Uterus (tissue), 4 donors: ENCODE measurements at places on chromosomes 3 and 15.

- H3K27ac ChIP-seq, result no peak overlapping the region
- no peak for DNase-seq
- H3K36me3 ChIP-seq, result no peaks in the 10 kb centered on the region
Measured at GRCh38 chr3:128945041-128945877, 48.6 kb downstream of the CFAP92 start.

- DNase-seq, result no peak
- H3K36me3 ChIP-seq, result no peaks in the 10 kb centered on the region
- no peaks in the 10 kb centered on the region for H3K27me3 ChIP-seq
Measured at GRCh38 chr3:192133271-192133670, 594.1 kb downstream of the FGF12 start.

GRCh38 chr15:66851311-66852063 is 149.5 kb downstream of the SMAD6 start:
- H3K27me3 ChIP-seq, result no peaks in the 10 kb centered on the region
- no peak overlapping the region for H3K4me3 ChIP-seq
- H3K36me3 ChIP-seq, result no peaks in the 10 kb centered on the region

DNA sequence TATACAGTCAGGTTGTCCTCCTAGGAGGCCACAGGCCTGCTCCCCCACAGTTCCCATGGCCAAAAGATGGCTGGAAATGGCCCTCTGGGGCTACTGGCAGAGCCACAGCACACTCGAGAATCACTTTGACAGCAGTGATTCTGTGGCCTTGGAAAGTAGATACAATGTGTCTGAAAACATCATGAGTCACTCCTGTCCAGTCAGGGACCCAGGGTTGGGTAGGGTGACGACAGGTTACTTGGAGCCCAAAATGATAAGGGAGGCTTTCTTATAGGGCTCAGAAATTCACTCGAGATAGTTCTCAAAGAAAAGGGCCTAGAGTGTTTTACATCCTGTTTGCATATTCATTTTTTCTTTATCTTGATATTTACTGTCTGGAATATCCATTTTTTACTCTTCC is 24.3 kb downstream of the MRPS25 start:
- no peak overlapping the region for H3K27ac ChIP-seq
- no peaks in the 10 kb centered on the region for H3K27me3 ChIP-seq
- DNase-seq, result no peak
- no peak overlapping the region for H3K4me3 ChIP-seq
- H3K36me3 ChIP-seq, result no peaks in the 10 kb centered on the region

GRCh38 chr3:23552506-23552905 is 253.2 kb upstream of the UBE2E1 start:
- H3K4me3 ChIP-seq, result no peak overlapping the region
- no peaks in the 10 kb centered on the region for H3K36me3 ChIP-seq
- H3K4me1 ChIP-seq, result no peaks in the 10 kb centered on the region
- H3K27ac ChIP-seq, result no peak overlapping the region

GRCh38 chr3:174862666-174863065 is 3.5 kb downstream of the NAALADL2 start:
- no peaks in the 10 kb centered on the region for H3K4me1 ChIP-seq
- H3K27me3 ChIP-seq, result no peaks in the 10 kb centered on the region
- H3K4me3 ChIP-seq, result no peak overlapping the region

GRCh38 chr15:63332367-63333124 is 49.1 kb downstream of the CA12 start:
- H3K36me3 ChIP-seq, result no peaks in the 10 kb centered on the region
- H3K4me1 ChIP-seq, result no peaks in the 10 kb centered on the region
- H3K27ac ChIP-seq, result no peak overlapping the region
- DNase-seq, result no peak

DNA sequence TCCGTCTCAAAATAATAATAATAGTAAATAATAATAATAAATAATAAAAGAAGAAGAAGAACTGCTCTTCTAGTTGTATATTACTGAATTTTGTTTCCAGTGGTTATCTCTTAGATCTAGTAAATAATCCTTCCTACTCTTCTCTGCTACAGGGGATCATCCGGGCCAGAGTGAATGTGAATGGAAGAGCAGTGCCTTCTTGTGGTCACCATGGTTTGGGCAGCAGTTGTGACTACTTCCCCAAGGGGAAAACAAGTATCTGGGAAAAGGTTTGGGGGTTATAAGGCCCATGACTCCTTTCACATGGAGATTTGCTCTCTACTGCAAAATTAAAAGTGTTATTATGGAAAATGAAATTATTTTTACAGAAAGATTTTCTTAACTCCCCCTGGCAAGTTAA is 5.5 kb upstream of the OR5K1 start:
- DNase-seq, result no peak
- H3K27me3 ChIP-seq, result no peaks in the 10 kb centered on the region
- no peaks in the 10 kb centered on the region for H3K36me3 ChIP-seq
- no peak overlapping the region for H3K27ac ChIP-seq

DNA sequence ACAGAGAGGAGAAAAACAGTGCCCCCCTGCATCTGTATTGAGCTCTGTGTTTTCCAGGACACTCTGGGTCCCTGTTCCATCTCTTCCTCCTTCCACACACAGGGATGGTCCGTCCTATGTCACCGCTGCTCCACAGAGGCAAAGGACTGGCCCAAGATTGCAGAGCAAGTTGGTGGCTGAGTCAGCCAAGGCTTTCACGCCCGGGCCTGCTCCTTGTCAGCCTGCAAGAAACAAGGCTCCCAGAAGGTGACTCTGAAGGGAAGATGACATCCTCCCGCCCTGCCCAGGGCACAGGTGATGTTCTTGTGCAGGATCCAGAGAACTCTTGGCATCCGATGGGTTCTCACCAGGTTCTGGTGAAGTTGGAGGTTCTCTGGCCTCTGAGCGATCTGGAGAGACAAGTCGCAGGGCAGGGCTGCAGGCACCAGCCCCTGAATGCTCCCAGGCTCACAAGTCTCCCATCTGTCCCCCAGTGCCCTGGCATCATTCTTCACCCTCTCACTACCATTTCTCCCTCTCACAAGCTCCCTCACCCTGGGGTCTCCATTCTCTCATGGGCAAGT is 138.6 kb downstream of the MEGF11 start:
- no peaks in the 10 kb centered on the region for H3K4me1 ChIP-seq
- no peaks in the 10 kb centered on the region for H3K27me3 ChIP-seq
- DNase-seq, result no peak
- H3K27ac ChIP-seq, result no peak overlapping the region
- no peaks in the 10 kb centered on the region for H3K36me3 ChIP-seq

DNA sequence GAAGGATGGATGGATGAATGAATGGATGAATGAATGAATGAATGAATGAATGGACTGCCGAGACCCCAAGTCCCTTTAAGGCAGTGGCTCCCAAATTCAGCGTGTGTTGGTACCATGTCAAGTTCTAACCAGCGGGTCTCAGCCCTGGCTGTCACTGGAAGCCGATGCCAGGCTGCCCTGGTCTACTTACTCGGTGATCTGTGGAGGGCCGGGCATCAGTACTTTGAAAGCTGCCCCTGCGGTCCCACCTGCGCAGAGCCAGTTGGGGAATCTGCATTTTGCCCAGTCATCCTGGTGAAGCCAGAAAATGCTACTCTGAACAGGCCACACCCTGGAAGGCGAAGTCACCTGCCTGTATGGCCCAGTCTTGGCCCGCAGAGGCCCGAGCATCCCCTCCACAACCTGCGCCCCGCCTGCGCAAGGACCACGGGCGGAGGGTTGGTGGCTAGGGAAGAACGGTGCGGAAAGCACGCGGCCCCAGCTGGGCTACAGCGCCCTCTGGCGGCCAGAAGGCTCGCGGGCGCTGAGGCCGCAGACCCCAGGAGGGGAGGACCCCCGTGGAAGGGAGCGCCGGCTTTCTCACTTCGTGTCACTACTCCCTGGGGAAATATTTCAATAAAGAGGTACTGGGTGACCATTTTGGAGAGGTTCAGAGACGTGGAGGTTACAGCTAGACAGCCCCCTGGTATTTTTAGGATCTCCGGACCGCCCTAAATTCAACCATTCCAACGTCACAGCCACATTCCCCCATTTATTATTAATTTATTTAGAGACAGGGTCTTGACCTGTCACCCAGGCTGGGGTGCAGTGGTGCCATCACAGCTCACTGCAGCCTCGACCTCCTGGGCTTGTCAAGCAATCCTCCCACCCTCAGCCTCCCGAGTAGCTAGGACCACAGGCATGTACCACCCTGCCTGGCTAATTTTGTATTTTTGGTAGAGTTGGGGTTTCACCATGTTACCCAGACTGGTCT is 34.9 kb downstream of the PRKCD start:
- no peaks in the 10 kb centered on the region for H3K27me3 ChIP-seq
- H3K36me3 ChIP-seq, result no peaks in the 10 kb centered on the region
- H3K4me1 ChIP-seq, result peaks cover 6% of the 10 kb centered on the region
- DNase-seq, result no peak

GRCh38 chr3:61877359-61878138 is 316.2 kb downstream of the PTPRG start:
- no peak overlapping the region for H3K4me3 ChIP-seq
- H3K4me1 ChIP-seq, result no peaks in the 10 kb centered on the region
- no peak for DNase-seq
- H3K27me3 ChIP-seq, result no peaks in the 10 kb centered on the region
- H3K36me3 ChIP-seq, result no peaks in the 10 kb centered on the region
- H3K27ac ChIP-seq, result no peak overlapping the region

GRCh38 chr3:27720899-27721716 is 1.0 kb downstream of the EOMES start:
- DNase-seq, result no peak
- H3K27me3 ChIP-seq, result peaks cover 39% of the 10 kb centered on the region
- H3K4me3 ChIP-seq, result no peak overlapping the region
- H3K27ac ChIP-seq, result no peak overlapping the region
- H3K4me1 ChIP-seq, result no peaks in the 10 kb centered on the region

GRCh38 chr15:30958219-30958618 is 33.2 kb downstream of the MTMR10 start:
- H3K27ac ChIP-seq, result no peak overlapping the region
- no peak overlapping the region for H3K4me3 ChIP-seq
- no peaks in the 10 kb centered on the region for H3K36me3 ChIP-seq
- no peak for DNase-seq
- H3K27me3 ChIP-seq, result no peaks in the 10 kb centered on the region

DNA sequence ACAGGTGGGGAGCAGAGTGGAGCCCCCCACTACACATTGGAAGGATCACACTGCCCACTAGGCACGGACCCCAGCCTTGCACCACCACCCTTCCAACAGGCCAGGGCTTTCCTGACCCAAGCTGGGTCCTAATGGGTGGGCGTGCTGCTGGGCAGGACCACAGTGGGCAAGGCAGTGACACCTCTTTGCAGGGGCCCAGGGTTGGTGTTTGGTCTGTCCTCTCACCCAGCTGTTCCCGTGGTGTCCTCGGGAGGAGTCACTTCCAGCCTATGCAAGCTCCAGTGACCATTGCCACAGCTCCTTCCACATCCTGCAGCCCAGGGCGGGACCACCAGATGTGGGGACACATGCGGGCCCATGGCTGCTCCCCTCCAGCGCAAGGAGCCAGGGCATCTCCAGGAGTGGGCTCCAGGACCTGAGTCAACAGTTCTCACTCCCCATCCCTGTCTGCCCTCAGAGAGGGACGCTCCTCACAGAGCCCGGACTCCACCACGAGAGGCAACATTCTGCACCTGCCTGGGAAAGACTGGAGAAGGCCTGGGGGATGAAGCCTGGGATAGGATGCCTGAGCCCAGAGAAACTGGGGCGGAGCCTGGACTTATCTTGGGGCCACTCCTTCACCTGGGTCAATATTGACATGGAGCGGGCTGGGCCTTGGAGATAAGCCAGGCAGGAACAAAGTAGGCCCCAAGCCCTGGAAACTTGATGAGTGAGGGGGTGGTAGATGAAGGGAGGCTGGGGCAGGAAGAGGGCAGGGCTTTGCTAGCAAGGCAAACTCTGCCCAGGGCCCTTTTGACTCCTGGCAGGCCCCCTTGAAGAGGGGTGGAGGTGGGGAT is 3.9 kb upstream of the VILL start:
- no peaks in the 10 kb centered on the region for H3K36me3 ChIP-seq
- no peak overlapping the region for H3K4me3 ChIP-seq
- peak; percentile 5 for DNase-seq
- H3K27me3 ChIP-seq, result no peaks in the 10 kb centered on the region
- no peaks in the 10 kb centered on the region for H3K4me1 ChIP-seq
- H3K27ac ChIP-seq, result no peak overlapping the region

DNA sequence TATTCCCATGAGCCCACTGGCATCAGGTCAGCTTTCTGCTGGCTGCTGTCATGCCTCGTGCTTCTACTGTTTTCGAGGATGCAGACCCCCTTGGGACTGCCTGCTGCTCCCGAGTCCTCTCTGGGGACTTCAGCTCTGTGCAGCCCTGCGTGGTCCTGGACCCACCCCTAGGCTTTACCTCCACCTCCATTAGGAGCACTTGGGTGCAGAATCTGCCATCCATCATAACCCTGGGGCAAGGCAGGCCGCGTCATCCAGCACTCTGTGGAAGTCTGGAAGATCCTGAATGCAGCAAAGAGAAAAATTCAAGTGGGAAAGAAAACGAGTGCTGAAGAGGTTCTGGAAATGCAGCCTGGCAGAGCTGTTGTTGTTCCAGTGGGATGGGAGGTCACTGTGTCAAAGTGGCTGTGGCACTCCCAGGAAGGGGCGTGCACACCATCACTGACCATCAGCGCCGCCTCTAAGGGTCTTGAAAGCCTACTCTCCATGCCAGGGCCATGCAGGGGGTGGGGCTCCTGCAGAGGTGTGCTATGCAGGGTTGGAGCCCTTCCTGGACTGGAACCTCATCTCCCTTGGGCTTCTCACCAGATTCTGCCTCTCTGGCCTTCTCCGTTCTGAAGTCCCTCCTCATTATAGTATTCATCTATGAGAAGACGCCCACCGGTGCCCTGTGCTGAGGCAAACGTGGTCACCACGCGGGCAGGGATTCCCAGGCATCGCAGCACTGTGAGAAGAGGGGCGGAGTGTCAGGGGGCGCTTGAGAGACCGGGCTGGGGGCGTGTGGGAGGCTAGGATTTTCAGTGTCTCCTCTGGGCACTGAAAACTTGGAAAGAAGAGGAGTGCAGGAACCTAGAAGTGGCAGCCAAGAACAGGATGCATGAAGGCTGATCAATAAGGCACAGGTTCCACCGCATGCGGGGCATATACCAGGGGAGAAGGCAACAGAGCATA is 12.5 kb downstream of the EPB42 start:
- H3K27ac ChIP-seq, result no peak overlapping the region
- H3K27me3 ChIP-seq, result no peaks in the 10 kb centered on the region
- no peaks in the 10 kb centered on the region for H3K4me1 ChIP-seq
- no peaks in the 10 kb centered on the region for H3K36me3 ChIP-seq
- no peak for DNase-seq
- no peak overlapping the region for H3K4me3 ChIP-seq

- no peak overlapping the region for H3K4me3 ChIP-seq
- no peaks in the 10 kb centered on the region for H3K36me3 ChIP-seq
Measured at GRCh38 chr3:56365905-56366640, 102.2 kb downstream of the ERC2 start.

DNA sequence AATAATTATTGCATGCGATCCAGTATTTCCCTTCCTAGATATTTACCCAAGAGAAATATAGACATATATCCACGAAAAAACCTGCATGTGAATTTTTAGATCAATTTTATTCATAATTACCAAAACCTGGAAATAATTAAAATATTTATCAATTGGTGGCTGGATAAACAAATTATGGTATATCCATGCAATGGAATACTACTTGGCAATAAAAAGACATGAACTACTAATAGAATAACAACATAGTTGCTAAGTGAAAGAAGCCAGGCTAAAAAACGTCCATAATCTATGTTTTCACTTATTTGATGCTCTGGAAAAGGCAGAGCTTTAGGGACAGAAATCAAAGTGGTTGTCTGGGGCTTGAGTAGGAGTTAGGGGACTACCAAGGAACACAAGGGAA is 20.7 kb downstream of the TEX9 start:
- H3K27me3 ChIP-seq, result no peaks in the 10 kb centered on the region
- H3K4me3 ChIP-seq, result no peak overlapping the region
- no peak for DNase-seq
- H3K36me3 ChIP-seq, result no peaks in the 10 kb centered on the region
- no peak overlapping the region for H3K27ac ChIP-seq
- no peaks in the 10 kb centered on the region for H3K4me1 ChIP-seq
